ENCODE measurements at places on chromosomes 11 and 22.

GRCh38 chr11:71396548-71397123 is 51.6 kb downstream of the DHCR7 start:
- H3K27ac ChIP-seq = no peak overlapping the region
- H3K4me3 ChIP-seq = no peak overlapping the region

- peaks cover 5% of the 10 kb centered on the region for H3K4me1 ChIP-seq
- DNase-seq = no peak
- no peak overlapping the region for H3K4me3 ChIP-seq
- H3K36me3 ChIP-seq = no peaks in the 10 kb centered on the region
- no peak overlapping the region for H3K27ac ChIP-seq
Observed at GRCh38 chr11:73252577-73253191, 19.5 kb upstream of the P2RY6 start.

DNA sequence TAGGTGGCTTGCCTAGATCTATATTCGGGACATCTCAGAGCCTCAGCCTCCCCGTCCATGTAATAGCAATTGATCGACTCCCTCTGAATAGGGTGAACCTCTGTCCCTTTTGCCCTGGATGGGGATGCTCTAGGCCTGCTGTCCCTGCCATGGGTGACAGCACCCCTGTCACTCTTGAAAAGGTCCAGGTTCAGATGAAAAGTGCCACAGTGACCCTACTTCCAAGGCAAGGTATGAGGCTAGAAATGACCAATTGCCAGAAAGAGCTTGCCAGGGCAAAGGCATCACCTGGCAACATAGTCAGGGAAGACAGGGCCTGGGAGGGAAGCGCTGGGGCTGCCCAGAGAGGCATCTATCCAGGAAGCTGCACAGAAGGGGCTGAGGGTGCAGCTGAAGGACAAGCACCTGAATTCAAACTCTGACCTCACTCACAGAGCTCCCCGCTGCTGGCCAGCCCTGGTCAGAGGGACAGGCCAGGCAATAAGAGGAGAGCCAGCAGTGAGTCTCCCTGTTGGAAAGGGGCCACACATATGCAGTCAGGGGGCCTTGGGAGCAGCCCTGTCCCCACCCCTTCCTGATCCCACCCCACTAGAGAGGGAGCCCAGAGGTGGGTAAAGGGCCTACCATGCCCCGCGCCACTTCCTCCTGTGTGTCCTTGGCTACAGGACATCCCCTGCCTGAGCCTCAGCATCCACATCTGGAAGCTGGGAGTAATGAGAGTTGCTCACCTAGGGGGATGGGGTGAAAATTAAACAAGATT is 9.0 kb upstream of the APOBEC3A start:
- DNase-seq = no peak
- H3K4me3 ChIP-seq = no peak overlapping the region
- peaks cover 28% of the 10 kb centered on the region for H3K4me1 ChIP-seq

DNA sequence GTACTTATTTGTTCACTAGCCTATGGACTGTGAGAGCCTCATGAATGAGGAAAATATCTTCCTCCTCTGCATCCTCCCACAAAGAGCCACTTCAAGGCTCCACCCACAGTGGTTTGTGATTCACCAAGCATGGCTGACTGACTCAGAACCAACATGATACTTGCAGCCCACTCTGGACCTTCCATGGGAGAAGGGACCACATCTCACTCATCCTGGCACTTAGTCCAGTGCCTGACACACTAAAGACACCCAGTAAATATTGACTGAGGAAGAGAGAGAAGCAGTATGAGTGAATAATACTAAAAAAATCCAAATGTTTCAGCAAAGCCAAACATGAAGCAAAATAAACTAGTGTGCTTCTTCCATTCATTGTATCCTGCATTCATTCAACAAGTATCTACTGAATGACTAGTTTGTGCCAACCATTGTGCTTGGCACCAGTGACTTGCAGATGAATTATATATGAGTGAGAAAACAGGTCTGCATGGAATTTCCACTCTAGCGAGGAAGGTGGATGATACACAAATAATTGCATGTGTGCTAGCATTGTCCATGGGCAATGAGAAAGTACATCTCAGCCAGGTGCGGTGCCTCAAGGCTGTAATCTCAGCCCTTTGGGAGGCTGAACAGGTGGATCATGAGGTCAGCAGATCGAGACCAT is 54.9 kb upstream of the BLID start:
- no peak overlapping the region for H3K27ac ChIP-seq
- no peaks in the 10 kb centered on the region for H3K36me3 ChIP-seq
- DNase-seq = no peak
- H3K4me3 ChIP-seq = no peak overlapping the region
- peaks cover 5% of the 10 kb centered on the region for H3K4me1 ChIP-seq

- H3K27me3 ChIP-seq = no peaks in the 10 kb centered on the region
- H3K27ac ChIP-seq = no peak overlapping the region
- H3K4me1 ChIP-seq = no peaks in the 10 kb centered on the region
- H3K36me3 ChIP-seq = no peaks in the 10 kb centered on the region
- H3K4me3 ChIP-seq = no peak overlapping the region
Observed at GRCh38 chr11:131430473-131431208, 60.2 kb downstream of the NTM start.

- no peak for DNase-seq
- H3K27ac ChIP-seq = no peak overlapping the region
- H3K27me3 ChIP-seq = no peaks in the 10 kb centered on the region
- no peak overlapping the region for H3K4me3 ChIP-seq
- no peaks in the 10 kb centered on the region for H3K4me1 ChIP-seq
Observed at GRCh38 chr11:30753994-30754393, 167.8 kb upstream of the MPPED2 start.

- peaks cover 2% of the 10 kb centered on the region for H3K27me3 ChIP-seq
- DNase-seq = peak; percentile 29
- no peak overlapping the region for H3K27ac ChIP-seq
- H3K4me3 ChIP-seq = no peak overlapping the region
Observed at GRCh38 chr22:43273902-43274484, 69.2 kb downstream of the SCUBE1 start.

- no peak overlapping the region for H3K27ac ChIP-seq
- no peaks in the 10 kb centered on the region for H3K36me3 ChIP-seq
- no peaks in the 10 kb centered on the region for H3K4me1 ChIP-seq
- no peak for DNase-seq
Observed at GRCh38 chr11:69280451-69280850, 13.5 kb upstream of the MYEOV start.

- no peak overlapping the region for H3K27ac ChIP-seq
- H3K27me3 ChIP-seq = no peaks in the 10 kb centered on the region
Observed at GRCh38 chr22:30870451-30871345, 97.9 kb downstream of the MORC2 start.

DNA sequence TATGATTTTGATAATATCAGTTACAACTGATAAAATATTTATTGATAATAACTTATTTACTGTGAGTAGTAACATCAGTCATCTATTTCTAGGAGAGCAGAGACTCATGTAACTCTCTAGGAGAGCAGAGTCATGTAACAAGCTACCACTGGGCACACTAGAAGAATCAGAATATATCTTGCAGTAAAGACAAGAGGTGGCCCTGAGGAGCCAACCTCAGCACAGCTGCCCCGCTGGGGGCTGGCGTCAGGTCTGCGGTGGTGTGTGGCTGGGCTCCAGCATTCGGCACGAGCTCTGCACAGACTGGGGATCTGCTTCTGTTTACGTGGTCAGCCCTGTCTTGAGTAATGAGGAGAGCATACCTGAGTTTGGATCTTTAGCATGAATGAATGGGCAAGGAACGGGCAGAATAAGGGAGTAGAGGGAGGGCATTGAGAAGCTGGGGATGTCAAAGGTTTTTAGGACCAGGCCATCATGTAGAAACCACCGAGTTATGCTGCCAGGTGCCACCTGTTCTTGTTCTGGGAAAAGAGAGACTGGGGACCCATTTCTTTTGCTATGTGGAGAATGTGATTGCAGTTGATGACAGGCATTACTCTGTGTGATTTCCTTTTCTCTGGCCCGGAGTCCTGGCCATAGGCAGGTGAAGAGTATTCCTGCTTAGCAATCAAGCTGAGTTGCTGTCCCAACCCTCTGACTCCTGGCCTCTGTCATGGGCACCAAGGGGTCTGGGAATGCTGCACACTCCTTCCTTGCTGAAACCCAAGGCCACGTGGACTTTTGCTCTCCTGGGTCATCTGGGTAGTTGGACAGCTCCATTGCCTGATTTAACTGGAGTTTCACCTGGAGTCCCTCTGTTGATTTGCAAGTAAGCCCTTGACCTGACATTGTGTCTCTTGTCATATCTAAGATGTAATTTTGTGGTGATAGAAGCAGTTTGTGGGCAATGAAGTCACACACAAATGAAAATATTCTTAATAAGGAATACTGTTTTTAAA is 50.9 kb upstream of the HEPHL1 start:
- DNase-seq = no peak
- H3K27ac ChIP-seq = no peak overlapping the region
- H3K4me3 ChIP-seq = no peak overlapping the region
- no peaks in the 10 kb centered on the region for H3K4me1 ChIP-seq
- H3K36me3 ChIP-seq = no peaks in the 10 kb centered on the region
- H3K27me3 ChIP-seq = no peaks in the 10 kb centered on the region

DNA sequence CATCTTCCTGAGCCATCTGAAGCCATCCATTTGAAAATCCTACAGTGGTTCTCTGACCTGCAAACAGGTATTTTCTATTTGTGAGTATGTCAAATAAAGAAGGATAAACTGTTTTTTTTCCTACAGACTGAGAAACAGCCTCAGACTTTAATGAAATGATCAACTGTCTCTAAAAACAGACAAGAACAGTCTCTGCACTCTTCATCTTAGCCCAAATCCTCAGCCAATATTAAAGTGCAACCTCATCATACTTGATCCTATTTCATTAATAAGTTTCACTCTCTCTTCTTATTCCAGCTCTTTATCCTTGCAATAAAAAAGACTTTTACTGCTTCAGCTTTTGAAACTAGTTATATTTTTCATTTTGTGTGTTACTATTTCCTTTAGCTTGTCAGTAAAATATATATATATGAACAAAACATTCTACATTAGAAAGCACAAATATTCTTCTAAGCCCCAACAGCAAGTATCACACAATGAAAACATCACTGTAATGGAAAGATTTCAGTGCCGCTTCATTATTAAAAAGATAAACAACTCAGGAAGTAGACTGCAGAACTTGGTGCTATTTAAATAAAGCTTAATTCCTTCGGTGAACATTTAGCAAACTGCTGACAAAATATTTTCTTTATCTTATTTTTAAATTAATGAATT is 45.5 kb upstream of the FAT3 start:
- no peaks in the 10 kb centered on the region for H3K27me3 ChIP-seq
- no peak for DNase-seq
- no peak overlapping the region for H3K27ac ChIP-seq
- H3K4me1 ChIP-seq = no peaks in the 10 kb centered on the region
- no peaks in the 10 kb centered on the region for H3K36me3 ChIP-seq
- no peak overlapping the region for H3K4me3 ChIP-seq

DNA sequence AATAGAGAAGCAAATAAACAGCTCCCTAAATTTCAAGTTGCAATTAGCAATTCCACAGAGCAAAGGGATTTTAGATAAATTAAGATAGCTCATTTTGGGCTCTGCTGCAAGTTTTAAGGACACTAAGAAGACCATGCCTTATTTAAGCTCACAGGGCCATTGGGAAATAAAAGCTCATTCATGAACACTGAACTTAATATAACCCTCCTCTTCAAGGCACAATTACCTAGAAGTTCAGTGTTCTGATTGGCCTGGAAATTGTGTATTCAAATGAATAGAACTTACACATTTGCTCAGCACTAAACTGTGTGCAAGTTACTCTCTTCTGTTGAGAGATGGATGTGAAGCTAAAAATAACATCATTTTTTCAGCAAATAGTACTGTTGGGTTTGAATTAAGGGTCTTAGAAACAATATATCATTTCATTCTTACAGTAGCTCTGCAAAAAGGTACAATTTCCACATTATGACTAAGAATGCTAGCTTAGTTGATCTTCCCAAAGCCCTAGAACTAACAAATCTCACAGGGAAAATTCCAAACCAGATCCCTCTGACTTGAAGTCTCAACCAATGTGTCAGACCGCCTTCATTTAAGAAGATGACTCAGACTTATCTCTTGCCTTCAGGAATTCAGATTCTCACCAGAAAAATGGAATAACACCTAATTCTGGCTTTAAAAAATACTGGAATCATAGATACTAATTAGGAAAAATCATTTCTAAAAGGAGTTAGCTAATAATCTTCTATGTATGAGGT is 87.4 kb upstream of the LRRC55 start:
- no peaks in the 10 kb centered on the region for H3K27me3 ChIP-seq
- no peak overlapping the region for H3K4me3 ChIP-seq
- no peak for DNase-seq
- no peaks in the 10 kb centered on the region for H3K36me3 ChIP-seq

DNA sequence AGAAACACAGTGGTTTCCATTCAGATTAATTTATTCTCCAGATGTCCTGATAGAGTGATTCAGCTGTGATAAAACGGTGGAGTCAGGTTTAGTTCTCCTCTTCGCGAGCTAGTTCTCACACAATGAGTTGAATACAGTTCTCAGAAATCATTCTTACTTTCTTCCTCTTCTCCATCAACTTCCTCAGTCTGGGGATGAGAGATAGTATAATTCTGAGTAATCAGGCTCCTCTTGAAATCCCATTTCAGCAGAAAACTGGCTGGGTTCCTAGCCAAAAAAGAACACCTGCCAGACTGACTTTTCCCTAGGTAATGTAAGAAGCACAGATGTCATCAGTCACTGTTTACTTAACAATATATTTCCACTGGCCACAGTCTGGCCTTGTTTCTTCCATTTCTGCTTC is 76.7 kb downstream of the SVIP start:
- H3K4me3 ChIP-seq = no peak overlapping the region
- H3K27ac ChIP-seq = no peak overlapping the region
- H3K27me3 ChIP-seq = no peaks in the 10 kb centered on the region

DNA sequence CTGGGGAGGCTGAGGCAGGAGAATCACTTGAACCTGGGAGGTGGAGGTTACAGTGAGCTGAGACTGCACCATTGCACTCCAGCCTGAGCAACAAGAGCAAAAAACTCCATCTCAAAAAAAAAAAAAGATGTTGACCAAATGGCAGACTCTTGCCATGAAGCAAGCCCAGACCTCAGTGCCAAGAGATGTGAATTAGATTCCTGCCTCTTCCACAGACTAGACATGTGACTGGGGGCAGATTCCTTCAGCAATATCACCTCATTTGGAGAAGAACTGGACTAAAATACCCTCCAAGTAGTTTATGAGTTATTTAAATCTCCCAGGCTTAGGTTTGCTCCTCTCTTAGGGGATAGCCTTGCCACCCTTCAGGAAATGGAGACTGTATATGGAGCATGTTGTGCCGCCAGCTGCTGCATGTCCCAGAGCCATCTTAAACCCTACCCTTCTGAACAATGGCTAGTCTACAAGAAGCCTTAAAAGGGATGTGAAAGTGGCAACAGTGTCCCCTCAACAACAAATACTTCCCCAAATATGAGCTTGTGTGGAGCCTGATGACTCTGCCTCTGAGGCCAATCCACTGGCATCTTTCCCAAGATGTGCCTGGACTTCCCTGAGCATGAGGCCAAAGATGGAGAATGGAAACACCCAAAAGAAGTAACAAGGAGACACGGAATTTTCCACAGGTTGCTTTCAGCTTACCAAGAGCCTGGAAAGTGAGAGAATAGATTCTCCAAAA is 763 bp upstream of the MS4A7 start:
- peaks cover 7% of the 10 kb centered on the region for H3K4me1 ChIP-seq
- H3K27me3 ChIP-seq = peaks cover 9% of the 10 kb centered on the region
